ENCODE measurements at places on chromosomes 6 and 20.

DNA sequence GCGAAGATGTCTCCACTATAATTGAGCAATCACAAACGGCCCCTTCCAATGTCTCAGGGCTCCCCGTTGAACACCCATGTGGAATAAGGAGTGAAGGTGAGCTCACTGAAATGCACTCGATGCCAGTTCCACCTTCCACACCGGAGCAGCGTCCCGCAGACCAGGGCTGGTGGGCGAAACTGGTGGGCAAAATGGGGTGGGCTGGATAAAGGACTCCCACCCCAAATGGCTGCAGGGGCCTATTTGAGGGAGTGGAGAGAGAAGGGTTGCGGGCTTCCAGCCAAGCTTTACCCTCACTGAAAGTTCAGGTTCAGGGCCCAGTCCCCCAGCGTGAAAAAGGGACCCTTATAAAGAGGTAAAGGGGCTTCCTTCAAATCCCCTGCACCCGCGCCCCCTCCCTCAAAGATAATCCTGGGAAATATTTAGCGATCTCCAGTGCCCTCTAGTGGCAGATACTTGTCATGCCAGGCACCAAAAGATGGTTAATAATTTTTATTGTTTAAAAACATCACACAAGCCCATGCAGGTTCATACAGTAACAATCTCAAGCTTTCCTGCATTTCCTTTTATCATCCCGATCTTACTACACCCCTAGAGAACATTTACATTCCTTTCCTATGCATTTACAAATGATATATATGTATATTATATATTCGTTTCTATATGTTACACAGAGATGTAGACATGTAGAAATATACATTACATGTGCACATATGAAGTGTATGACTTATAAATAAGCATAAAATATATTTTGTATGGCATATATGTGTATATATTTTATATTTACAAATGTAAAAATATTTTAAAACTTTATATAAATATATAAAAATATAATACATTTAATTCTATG is 58.2 kb upstream of the NKX2-2 start:
- no peak for DNase-seq

GRCh38 chr6:142478117-142478516 is 176.3 kb downstream of the ADGRG6 start:
- DNase-seq: no peak

GRCh38 chr6:148934539-148934938 is 187.7 kb downstream of the UST start:
- DNase-seq: no peak

- DNase-seq: no peak
Observed at GRCh38 chr6:135449246-135449645, 48.3 kb downstream of the AHI1 start.

DNA sequence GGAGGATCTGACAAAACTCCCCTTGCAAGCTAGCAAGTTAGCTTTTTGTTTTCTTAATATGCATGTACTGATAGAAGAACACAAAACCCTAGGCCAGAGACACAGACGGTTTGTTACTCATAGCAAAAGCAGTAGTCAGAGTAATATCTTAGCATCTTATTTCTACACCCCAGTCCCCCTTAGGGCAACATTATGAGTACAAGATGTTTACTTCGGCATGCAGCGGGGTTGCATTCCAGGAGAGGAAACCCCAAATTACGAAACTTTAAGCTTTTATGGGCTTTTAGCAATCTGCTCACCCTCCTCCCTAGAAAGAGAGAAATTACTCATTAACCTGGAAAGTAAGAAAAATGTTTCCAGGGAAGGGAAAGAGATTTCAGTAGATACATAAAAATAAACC is 1286.9 kb downstream of the EPHA7 start:
- DNase-seq: no peak

GRCh38 chr20:53621482-53622246 is 28.0 kb upstream of the ZNF217 start:
- DNase-seq: no peak

- DNase-seq: no peak
Observed at GRCh38 chr20:21368791-21369190, 28.5 kb downstream of the NKX2-4 start.

GRCh38 chr20:24675651-24676352 is 206.4 kb downstream of the SYNDIG1 start:
- no peak for DNase-seq

DNA sequence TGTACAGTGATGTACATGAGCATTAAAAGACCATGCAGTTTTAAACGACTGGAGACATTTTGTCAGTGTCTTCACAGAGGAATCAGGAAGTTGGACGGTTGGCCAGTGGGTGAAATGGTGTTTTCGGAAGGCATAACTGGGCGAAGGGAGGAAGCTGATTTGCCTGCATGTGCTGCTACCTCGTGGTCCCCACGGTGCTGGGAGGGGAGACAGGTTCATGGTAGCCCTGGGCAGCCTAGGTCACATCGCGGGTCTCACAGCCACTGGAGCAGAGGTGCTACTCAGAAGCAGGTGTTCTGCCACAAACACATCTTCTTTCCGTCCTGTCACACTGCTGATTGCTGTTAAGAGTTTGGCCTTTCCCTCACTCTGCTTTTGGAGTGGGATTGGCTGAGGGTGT is 35.2 kb downstream of the HIVEP1 start:
- no peak for DNase-seq

GRCh38 chr6:126447367-126447766 is 107.5 kb downstream of the CENPW start:
- DNase-seq: no peak
